ENCODE measurements at places on chromosomes 5 and 9. TPM values are rescaled to one million over a fixed set of nuclear protein-coding genes. Genes with fewer than 3 reads are reported as not detected.
A peak's percentile ranks its signal among the peaks of the same experiment; 100 is the strongest.

DNA sequence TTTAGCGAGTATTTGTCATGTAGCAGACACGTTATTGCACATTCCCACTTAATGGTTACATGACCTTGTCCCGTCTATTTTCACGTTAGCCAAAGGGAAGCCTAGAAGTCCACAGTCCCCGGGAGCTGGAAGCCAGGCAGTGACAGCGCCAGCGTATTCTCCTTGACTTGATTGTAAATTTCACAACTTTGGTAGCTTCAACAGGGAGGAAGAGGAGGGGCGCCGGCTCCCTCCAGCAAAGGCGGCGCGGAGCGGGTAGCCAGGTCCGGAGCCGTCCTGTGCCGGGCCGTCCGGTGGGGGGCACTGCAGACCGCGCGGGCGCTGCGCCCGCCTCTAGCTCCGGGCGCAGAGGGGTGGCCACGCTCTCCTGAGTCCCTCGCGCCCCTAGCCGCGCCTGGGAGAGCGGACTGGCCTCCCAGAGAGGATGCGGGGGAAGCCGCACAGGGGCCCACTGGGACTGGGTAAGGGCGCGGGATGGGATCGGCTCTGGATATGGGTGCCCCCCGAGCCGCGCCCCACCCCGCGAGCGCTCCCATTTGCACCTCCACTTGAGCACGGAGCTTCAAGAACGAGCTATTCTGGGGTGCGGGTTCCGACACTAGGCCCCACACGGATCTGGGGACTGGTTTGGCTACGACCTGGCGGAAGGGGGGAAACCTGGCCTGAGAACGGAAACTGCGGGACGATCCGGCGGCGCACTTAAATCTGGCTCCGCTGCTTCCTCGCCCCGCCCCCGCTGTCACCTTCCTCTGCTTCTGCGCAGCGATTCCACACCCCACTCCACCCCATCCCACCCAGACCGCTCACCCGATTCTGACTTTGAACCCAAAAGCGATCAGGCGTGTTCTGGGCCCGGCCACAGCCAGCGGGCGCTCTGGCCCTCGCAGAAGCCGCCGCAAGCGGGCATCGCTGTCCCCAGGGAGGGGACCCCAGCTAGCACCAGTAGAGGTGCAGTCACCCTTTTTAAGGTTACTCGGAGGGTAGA, 23.8 kb downstream of the KLF4 start:
- DNase-seq, result peak; percentile 63

GRCh38 chr5:145511351-145511750, 323.8 kb downstream of the PRELID2 start:
- DNase-seq, result peak; percentile 39

DNA sequence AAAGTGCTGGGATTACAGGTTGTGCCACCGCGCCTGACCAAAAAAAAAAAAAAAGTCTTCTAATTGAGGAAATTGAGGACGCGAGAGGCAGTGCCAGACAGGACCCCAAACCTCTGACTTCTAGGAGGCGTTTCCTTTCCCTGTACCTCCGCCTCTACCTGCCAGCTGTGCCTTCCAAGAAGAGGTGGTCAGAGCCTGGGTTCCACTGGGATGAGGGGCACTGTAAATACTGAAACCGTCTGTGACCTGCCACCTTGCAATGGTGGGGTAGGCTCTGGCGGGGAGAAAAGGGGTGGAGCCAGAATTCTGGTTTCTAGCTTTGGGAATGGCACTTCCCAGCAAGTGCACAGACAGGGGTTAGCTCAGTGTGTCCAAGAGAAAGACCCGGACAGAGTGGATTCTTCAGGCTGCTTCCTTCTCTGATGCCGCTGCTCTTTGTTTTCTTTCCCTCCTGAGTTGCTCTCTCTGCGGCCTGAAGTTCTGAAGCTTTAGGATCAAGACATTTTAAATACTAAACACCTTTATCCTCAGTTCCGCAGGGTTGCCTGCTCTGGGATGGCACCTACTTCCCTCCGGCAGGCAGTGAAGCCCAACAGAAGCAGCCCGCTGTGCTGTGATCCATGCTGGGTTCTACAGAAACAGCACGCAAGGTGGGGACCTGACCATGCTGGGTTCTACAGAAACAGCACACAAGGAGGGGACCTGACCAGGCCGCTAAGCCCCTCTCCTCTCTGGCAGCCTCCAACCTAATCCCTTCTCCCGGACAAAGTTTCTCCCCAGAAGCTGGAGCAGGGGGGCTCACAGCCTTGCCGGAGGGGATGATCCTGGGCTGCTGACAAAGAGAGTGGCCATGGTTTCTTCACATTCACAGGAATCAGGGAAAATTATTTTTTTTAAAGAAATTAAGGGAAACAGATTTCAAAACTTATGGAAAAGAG, 65.2 kb downstream of the OTULIN start:
- no peak for DNase-seq

DNA sequence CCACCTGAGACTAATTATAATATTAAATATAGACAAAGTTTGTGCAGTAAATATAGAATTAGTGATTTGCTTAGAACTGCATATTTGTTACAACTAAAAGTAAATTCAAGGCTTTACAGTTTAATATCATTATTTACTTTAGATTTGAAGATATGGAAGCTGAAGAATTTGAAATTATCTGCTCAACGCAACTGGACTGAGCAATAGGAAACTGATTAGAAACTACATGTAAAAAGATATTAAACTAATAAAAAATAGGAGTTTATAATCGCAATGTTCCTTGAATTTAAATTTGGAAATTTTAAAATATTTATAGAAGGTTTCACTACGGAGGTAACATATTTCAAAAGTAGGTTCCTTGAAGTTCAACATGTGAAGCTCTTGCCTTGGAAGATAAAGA, 55.2 kb downstream of the CDH10 start:
- no peak for DNase-seq

DNA sequence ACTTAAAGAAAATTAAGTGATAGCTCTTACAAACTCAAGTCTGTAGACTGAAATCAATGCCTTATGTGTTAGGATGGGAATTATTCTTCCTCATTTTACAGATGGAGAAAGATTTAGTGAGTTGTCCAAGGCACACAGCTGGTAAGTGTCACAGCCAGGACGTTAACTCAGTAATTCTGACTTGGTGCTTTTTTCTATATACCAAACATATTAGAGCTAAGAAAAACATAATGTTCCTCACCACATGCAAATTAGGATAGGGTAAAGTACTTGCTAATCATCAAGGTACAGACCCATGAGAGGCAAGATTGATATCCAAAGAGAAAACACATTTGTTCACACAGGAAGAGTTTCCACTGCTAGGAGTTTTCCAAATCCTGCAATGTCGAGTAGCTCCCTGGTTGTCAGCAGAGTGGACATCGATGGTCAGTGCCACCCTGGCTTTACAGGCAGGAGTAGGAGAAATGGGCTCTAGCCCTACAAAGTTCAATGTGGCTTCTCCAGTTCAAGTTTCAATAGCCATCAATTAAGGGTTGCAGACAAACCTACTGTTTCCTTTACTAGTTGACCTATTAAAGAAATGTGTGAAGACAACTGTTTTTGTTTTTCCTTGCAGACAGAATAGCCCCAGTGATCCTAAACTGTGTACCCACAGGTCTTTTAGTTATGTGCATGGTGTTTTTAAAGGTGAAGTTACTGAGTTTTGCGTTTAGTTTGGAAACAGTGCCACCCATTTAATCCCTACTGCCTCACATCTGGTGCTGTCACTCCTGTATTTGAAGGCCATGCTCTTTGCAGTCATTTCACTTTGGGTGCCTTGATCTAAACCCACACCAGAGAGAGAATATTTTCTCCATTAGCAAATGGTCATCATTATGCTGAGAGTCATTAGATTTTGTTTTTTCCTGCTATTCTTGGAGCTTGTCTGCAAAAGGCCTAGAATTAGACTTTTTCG, 460.8 kb upstream of the SMARCA2 start:
- no peak for DNase-seq

GRCh38 chr5:50667023-50667652, 701 bp downstream of the PARP8 start:
- peak; percentile 41 for DNase-seq

DNA sequence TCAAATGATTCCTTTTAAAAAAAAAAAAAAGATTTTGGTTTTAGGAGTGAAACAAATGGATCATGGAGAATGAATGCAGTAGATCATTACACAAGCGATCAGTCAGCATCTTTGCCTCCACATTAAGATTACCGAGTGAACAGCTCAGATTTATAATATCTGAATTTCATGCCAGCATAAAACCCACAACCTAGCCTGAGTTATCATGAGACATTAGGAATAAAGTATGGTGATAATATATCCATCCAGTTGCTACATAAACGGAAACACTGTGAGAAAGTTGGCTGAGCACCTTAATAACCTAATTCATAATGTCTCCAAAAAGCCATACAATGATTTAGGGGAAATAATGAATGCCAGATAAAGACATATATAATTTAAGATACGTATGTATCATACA, 553.1 kb upstream of the TUSC1 start:
- no peak for DNase-seq

DNA sequence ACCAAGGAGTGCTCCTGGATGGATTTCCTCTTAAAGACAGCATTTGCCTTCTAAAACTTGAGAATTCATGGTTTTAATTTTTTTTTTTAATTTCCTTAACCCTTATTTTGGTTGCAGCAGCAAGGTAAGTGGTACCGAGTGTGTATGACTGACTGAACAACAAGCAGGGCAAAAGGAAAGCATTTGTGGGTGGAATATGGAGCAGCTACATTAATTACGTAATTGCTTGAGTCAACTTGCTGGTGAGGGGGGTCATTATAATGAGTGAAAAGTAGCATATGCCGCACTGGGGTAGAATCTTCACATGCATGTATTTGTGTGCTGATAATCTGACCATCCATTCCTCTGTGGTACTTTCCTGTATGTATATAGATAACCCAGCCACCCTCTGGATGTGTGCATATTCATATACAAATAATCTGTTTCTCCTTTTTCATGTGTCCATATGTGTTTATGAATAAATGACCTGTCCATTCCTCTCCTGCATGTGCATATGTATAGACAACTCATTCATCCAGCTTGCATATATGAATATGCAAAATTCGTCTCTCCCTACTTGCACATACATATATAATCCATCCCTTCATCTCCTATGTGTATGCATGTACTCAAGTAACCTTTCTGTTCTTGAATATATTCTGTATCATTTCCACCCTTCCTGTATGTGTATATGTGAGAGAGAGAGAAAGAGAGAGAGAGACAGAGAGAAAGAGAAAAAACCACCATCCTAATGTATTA, 147.5 kb upstream of the RUSC2 start:
- DNase-seq, result peak; percentile 46

DNA sequence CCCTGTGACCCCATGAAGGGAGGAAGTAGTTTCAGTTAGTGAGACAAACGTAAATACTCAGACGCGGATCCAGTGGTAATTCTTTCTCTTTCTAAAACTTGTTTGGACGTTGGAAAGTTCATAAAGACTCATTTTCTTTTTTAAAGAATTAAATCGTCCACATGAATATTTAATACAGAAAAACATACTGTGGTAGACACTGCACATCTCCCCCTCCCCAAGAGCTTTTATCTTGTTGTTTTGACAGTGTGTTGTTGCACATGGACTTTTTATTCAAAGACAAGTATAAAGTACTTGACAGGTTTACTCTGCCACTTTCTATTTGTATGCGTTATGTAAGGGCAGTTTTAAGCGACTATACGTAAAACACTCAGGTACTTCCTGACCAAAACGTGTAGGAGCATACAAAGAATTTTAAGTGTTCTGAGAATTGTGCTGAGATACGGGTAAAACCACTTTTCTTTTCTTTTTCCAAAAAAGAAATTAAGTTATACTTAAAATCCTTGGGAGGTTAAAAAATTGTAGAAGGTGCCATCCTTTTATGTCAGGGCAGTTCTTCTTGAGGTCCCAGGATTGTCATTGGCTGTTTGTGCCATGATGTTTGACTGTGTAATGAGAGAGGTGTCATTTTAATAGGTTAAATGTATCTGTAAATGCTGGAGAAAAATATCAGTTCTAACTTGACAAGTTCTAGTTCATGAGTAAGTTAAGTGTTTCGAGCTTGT, 1.3 kb downstream of the NIPBL start:
- peak; percentile 56 for DNase-seq

DNA sequence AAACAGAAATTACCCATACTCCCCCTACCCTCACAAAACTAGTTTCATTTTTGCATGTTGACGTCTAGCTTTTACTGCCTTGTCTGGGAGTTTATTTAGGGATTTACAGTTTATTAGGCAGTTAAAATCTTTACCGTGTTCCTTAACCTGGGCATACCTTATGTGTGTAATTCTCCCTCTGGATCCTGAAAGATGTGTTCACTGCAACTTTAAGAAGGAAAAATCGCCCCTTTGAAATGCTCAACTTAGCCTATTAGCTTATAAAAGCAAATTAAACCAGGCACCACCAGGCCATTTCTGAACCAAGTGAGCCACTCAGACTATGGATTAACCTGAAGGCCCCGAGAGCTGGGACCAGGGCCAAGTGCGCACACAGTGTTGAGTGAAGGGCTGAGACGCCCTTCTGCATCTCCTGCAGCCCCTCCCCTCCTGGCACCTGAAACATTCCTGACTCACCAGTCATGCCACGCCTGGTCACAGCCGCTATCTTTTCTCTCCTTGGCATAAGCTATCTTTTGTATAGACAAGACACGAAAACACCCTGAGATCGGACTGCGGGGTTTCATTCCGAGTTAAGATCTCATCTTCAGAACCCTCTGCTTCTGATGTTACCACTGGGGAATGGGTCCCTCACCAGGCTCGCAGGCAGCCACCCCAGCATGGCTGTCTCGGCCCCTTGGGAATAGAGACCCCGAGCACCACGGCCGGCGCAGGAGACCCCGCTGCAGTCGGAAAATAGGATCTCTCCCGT, 111.9 kb downstream of the ROR2 start:
- DNase-seq, result peak; percentile 31

GRCh38 chr9:95379630-95380029, 62.1 kb upstream of the FANCC start:
- no peak for DNase-seq

- DNase-seq, result peak; percentile 66
Observed at GRCh38 chr5:52989025-52989780, at the start of gene ITGA2. TSS of gene ITGA2 (plus strand) at chr5:52989352. CDS start at chr5:52989469, 117 bp downstream.

GRCh38 chr5:152218694-152219093, 186.4 kb downstream of the NMUR2 start:
- DNase-seq, result no peak

DNA sequence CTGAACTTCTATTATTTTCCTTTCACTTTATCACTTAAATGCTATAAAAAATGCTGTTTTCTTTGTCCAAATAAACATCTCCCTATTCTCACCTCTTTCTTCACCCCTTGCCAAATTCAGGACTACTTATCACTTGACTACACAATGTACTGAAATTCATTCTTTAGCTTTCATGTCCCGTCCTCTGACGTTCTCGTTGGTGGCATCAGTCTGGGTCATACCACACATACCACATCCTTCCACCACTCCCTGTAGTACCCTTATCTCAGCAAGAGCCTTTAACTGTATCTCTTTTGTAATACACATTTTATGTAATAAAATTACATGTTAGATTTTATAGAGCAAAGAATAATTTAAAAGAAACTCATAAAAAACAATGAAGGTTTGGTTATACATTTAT, 231.1 kb upstream of the PAPPA start:
- no peak for DNase-seq

AK8 gene
- 0.26 TPM for total RNA-seq

NLN gene
- total RNA-seq, result 33.7 TPM

CAVIN4 gene
- 1.5 TPM for total RNA-seq

NUDT12 gene
- total RNA-seq, result 15.4 TPM

CNTNAP3B gene
- total RNA-seq, result not detected

FRRS1L gene
- total RNA-seq, result 0.26 TPM

ANKRD31 gene
- total RNA-seq, result 0.26 TPM

Data from fibroblast of lung (primary cell).